Retina (tissue), 1 donor: ENCODE measurements at places on chromosomes 16 and 17.

GRCh38 chr17:42122371-42123303 lies at the start of gene HSPB9:
Gene HSPB9 (plus strand): TSS chr17:42122804. CDS start chr17:42122851, 47 bp downstream.
- peak; percentile 79 for DNase-seq

DNA sequence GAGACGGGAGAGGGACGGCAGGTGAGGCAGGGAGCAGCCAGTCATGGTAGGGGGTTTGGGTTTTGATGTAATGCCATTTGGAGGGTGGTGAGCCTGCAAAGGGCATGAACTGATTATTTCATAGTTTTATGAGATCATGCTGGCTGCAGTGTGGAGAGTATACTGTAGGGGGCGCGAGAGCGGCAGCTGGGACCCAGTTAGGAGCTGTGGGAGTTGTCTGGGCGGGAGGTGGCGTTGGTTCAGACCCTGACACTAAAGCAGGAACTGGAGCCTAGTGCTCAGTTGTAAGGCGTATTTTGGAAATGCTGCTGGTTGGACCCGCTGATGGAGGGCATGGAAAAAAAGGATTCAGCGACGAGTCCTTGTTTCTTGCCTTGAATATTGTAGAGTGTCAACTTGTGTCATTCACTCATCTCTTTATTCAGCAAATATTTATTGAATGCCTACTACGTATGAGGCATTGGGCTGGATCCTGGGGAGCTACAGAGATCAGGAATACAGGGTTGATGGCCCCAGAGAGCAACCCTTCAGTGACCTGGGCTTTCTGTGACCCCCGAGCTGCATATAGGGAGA lies 23.7 kb upstream of the KDM8 start:
- DNase-seq, result peak; percentile 71

DNA sequence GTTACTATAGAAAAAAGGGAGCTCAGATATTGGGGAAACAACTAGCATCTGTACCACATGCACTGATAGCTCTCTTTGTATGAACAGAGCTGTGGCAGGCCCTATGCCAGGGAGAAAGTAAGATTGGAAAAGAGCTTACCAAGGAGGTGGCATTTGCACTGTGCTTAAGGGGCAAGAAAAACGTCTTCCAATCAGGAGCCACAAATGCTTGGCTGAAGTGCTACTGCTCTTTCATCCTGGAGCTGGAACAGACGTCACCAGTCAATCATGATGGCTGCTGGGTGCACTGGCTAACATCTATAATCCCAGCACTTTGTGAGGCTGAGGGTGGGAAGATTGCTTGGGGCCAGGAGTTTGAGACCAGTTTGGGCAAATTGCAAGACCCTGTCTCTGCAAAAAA lies 218.5 kb downstream of the SEC14L1 start:
- no peak for DNase-seq

DNA sequence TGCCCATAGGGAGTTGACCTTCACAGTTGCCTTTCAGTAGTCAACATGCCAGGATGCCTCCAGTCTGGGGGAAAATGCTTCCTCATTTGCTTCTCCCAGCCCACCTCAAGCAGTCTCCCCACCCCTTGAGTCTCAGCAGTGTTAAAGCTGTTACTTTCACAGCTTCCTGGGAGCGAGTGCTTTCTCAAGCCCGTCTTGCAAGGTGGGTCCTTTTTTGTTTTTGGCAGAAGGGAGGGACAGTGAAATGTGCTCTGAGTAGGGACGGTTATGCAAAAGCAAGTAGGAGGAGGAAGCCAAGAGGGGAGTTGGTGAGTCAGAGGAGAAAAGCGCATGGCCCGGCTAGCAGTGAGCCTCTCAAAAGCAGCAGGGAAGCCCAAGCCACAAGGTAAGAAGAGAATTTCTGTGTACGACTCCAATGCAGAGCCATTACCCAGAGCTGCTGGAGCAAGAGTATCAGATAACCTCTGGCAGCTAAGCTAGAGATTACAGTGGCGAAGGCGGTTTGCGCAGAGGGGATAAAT lies at the start of gene CHST4:
Gene CHST4 (plus strand): TSS at position 316 of the 521 bp plus-strand sequence. CDS start 10,252 bp downstream, outside the sequence.
- peak; percentile 37 for DNase-seq

DNA sequence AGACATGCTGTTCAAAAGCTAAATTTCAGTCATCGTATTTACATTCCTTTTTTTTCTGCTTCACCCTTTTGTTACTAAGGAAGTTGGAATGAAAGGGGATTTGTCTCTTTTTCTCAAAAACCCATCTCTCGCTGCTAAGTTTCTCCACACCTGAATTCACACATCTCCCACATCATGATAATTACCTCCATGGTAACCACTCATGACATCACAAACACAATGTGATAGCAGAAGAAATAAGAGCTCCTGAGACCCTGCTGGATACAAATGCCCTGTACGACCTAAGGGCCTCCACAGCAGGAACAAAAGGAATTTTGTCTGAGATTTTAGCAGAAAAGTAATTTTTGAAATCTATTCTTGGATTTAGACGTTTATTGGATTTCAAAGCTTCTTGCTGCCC lies 82.6 kb upstream of the GNAO1 start:
- DNase-seq, result peak; percentile 22

GRCh38 chr17:20922128-20922670 lies 120.6 kb downstream of the USP22 start:
- DNase-seq, result no peak

DNA sequence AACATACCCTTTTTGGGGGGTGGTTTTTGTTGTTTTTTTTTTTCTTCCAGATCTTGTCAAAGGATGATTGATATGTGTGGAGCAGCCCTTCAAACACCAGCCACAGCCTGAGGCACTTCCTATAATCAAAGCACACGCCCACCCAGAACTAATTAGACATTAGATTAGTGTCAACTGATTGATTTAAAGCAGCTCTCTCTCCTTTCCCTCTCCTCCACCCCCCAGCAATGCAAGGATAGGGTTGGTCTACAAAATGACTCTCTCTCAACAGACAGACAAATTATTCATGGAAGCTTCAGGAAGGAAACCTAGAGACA lies 250.3 kb upstream of the SOX9 start:
- DNase-seq, result peak; percentile 48

DNA sequence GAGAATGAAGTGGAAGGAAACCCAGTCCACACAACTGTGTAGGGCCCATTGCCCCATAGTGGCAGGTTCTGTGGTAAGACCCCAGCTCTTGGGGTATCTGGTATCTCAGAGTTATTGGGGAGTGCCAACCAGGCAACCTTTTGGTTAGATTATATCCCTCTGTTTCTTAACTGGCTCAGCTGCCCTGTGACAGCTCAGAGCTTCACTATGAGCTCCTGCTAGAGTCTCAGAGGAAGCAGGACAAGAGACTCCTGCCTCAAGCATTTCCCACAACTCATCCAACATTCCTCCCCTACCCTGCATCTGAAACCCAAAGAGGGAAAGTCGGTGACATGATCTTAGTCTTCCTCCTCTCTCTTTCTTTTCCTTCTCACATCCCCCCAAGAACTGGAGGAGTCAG lies 292.3 kb downstream of the SHISA9 start:
- DNase-seq, result no peak

DNA sequence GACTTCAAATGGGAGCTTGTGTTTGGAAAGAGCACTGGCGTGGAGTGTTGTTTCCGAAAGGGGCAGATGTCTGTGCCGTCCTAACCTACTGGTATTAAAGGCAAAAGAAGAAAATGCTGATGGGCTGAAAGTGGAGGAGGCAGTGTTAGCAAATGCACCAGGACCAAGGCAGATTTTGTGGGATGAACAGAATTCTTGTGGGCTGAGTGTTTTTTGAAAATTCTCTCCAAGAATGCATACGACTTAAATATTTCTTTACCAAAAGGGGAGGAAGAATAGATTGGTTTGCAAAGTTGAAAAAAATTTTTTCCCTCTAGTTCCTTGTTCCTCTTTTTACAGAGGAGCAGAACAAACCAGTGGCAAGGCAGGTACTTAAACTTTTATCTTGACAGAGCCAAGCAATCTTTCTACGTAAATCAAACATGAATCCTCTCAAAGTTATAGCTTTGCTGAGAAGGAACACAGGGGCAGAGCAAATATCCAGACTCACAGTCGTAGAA lies 16.8 kb downstream of the MARCHF10 start:
- DNase-seq, result no peak

- no peak for DNase-seq
Measured at GRCh38 chr17:38906460-38907228, 18.8 kb upstream of the LASP1NB start.

- DNase-seq, result no peak
Measured at GRCh38 chr16:22189473-22190080, 16.5 kb upstream of the EEF2K start.

GRCh38 chr17:19392303-19392702 lies 5.3 kb upstream of the MFAP4 start:
- DNase-seq, result no peak

- DNase-seq, result no peak
Measured at GRCh38 chr16:26134588-26134987, 442.8 kb downstream of the HS3ST4 start.

DNA sequence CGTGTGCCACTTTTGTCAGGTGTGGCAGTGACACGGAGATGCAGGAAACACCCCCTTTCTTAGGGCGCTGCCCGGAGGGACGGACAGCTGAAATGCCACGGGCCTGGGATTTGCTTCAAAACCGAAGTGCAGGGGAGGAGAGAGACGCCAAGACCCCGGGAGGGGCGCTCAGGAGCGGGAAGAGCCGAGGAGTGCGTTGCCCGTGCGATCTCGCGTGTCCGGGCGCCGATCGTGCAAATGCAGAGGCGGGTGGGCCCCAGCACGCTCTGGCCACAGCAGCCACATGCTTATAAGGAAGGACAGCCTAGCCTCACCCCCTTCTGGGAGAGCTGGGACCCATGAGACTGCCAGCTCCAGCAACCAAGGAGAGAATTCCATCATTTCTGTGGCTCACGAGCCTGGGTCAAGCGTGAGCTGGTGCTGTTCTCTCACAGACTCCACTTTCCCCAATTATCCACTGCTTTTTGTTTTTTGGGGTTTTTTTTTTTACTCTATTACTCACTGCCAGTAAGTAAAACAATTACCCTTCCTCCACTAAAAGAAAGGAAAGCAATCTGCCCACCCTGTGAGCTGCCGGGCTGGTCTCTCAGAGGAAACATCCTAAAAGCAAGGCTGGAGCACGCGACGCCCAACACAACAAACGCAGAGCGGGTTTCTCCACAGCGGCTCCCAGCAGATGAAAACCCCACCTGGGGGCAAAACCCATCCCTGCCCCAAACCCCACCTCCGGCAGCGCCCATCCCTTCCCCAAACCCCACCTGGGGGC lies 27.2 kb upstream of the C16orf95 start:
- DNase-seq, result peak; percentile 19

- no peak for DNase-seq
Measured at GRCh38 chr16:64304951-64305350, 816.9 kb downstream of the CDH11 start.

GRCh38 chr16:52528393-52529065 lies 18.4 kb downstream of the TOX3 start:
- no peak for DNase-seq

DNA sequence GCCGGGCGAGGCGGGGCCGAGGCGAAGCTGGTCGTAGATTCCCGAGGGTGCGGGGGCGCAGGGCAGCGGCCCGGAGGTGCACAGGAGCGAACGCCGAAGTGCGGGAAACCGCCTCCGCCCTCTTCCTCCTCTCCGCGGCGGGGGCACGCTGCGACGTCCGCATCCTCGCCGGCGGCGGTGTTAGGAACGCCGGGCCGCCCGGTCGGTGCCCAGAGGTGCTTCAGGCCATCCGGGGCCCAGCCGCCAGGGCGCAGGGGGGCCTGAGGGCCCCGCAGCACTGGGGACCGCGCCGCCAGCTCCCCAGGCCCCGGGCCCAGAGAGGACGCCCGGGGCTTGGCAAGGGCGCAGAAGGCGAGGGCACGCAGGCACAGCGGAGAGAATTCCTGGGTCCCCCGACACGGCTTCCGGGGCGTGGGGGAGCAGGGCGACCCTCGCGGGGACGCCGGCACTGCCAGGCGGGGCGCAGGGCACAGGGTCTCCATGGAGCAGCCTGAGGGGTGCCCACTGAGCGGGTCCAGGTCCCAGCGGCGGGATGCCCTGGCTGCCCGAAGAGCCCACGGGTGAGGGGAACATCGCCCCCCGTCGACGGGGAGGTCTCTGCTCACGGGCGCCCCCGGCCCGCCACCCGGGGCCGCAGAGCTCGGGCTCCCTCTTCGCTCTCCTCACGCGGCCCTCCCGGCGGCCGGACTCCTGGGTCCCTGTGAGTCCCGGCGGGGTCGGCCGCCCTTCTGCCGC lies 576 bp downstream of the EPOP start:
- DNase-seq, result peak; percentile 77

- no peak for DNase-seq
Measured at GRCh38 chr17:57684711-57685498, 60.2 kb downstream of the CCDC182 start.

DNA sequence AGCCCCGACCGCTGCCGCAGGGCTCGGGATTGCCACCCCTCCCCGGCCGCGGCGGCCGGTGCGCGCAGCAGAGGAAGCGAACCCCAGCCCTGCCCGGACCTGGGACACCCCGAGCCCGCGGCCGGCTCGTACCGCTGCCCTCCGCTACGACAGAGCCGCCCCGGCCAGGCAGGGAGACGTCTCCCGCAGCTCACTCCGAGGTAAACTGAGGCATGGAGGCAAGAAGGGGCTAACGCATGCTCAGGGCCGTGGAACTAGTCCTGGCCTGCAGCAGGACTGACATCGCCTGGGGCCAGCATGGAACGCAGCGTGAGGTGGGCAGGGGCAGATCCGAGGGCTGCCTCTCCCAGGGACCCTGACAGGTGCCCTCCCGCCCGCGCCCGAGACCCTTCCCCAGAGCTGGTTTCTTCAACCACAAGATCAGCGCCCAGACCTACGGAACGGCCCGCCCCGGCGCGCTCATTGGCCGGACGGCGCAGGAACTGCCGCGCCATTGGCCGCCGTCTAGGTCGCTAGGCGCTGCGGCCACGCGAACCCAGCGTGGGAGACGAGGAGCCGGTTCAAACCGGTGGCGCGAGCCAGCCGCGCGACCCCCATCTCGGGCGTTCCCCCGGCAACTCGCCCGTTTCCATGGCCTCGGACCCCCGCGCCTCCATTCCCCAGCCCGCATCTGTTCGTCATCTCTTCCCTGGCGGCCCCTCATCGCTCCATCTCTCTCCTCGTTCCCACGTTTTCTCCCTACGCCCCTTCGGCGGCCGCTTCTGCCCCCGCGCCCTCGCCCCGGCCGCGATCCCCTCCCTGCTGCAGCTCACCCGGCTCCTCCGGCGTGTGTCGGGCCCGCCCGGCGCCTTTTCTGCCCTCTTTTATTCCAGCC lies at the start of gene SLC43A2:
Gene SLC43A2 (minus strand): TSS at position 853 of the 874 bp plus-strand sequence. CDS start 960 bp downstream, outside the sequence.
- DNase-seq, result peak; percentile 98
